HS-27A (cell line): ENCODE measurements at places on chromosomes 5 and 9.

DNA sequence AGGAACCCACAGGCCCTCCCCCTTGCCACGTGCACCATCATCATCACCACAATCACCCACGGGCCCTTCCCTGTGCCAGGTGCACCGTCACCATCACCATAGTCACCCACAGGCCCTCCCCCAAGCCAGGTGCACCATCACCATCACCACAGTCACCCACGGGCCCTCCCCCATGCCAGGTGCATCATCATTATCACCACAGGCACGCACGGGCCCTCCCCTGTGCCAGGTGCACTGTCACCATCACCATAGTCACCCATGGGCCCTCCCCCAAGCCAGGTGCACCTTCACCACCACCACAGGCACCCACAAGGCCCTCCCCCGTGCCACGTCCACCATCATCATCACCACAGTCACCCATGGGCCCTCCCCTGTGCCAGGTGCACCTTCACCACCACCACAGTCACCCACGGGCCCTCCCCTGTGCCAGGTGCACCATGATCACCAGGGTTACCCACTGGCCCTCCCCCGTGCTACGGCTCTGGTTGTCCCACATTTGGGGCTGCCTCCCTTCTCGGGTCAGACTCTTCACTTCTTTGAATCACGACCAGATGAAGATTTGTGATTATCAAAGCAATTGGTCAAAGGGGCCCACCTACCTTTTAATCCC is 69.1 kb upstream of the OLFM1 start:
- DNase-seq: no peak

DNA sequence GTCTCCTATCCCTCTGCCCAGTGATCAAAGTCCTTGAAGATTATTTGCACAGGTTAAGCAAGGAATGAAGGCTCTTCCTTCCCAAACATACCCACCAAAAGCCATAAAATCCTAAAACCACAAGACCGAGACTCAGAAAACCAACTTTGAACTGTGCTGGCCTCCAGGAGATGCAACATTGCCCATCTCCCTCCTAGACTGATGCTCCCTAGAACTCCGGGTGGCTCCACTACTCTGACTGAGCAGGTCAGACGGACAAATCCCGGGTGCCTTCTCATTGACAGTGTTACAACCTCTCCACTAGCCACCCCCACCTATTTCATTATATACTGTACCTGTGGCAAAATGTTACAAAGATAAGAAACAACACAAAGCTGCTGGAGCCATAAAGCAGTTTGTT is 110.1 kb downstream of the FANCC start:
- no peak for DNase-seq

- no peak for DNase-seq
Observed at GRCh38 chr5:170787216-170787615, 3.7 kb downstream of the GABRP start.

- no peak for DNase-seq
Observed at GRCh38 chr5:134576386-134577021, 51.0 kb downstream of the JADE2 start.

DNA sequence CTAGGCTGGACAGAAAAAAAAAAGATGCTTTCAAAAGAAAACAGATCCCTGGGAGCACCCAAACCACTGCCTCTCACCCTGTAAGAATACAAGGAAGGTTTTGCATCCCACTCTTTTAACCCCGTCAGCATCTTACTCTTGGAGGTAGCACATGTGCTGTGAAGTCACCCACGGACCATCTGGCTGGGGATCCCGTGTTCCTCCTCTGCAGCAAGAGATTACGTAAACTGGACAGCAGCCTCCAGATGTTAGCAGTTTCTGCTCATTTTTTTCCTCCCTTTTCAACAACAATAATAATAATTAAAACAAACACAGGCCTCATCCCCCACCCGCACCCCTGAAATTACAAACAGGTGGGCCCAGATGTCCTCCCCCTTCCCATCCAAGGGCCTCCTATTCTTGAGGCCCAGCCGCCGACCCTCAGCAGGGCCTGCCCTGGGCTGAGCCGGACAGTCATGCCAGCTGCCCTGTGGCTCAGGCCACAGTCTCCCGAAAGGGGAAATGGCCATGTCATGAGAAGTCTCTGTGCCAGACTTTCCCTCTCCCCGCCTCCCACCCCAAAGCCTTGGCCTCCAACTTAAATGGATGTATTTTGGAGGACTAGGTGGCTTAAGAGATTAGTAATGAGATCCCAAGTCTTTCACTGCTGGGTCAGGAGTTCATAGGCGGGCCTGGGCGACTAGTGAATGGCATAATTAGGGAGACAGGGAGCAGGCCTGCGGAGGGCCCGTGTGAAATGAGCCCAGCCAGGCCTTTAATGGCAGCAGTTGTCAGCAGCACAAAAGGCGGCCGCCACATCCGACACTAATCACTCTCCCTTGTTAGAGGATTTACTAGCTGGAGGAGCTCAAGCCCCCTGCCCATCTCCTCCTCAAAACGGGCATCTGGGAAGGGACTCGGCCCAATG is 165.1 kb downstream of the PAPPA start:
- no peak for DNase-seq

DNA sequence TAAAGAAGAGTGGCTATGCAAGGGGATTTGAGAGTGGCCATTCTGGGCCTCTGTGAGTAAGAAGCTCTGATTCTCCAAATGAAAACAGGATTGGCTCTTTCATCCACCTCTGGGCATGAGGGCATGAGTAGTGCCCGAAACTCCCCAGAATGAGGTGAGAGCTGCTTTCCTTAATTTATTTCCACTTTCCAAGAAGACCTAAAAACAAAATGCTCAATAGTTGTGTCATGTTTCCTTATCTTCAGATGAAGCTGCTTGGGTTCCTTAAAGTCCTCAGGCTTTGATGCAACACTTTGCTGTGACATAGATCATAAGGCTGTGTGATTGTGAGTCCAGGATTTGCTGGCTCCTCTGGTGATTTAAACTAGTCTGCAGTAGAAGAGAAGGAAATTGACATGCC is 3.1 kb upstream of the ZCCHC10 start:
- no peak for DNase-seq

DNA sequence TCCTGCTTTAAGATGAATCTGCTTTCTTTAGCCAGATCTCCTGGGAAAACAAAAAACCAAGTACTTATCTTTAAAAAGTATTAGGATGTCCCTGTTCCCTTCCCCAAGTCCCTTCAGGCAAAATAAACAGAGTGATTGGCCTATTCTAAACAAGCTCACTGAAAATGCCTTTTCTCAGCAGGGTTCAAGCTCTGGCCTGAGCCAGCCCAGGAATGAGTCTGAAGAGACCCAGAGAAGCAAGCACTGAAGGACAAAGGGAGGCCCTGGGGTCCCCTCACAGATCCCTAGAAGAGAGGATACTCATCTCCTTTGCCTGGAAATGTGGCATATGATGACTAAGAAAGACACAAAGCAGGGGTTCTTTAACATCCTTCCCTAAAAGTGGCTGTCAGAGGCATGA is 66.8 kb upstream of the MAP1B start:
- DNase-seq: no peak

DNA sequence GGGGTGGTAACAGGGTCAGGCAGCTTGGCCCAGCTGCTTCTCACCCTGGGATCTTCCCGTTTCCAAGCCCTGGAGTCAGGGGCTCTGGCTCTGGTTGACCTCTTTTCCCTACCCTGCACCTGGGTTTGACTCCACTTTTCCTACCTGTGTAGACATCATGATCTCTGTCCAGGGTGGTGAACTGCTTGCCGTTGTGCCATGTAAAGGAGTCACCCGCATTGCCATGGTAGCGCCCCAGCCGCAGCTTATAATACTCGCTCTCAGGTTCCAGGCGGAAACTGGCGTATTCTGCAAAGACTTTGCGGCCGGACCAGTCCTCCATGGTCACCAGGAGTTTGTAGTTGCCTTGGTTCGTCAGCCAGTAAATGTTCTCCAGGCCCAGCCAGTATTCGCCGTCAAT is 30.9 kb downstream of the ANGPTL2 start:
- no peak for DNase-seq

DNA sequence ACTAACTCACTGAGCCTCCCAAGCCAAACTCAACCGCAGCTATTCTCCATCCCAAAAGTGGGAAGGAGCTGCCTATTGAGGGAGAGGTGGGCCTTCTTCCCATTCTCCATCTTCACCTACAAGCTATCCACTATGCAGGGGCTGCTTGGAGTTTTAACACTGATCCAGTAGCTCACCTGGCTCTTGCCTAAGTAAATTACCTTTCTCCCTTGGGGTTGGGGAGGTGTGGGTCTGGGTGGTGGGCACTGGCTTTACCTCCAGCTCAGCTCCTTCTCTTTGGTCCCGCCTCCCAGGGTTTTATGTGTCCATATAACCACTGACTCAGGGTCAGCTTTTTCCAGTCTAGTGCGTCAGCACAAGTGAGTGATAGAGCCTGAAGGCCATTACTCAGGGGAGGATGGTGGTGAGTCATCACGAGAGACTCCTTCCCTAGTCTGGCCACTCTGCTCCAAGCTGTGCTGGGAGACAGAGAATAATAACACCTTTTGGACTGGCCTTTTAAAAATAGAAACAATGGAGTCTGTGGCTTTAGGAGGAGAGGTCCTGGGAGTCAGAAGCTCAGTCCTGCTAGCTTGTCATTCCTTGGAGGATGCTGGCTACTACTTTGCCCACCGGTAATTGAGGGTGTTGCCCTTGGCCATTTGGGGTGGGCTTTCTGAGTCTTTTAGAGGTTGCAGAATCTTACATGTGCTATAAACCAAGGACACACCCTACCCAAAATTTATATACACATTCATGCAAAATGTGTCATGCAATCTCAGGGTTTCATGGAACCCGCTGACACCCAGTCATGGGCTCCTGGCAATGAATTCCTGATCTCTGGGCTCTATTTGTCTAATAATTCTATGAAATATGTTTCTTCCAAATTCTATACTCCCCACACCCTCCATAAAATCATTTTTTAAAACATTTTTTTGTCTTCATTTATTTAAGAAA is 35.6 kb upstream of the ATP6V1G1 start:
- DNase-seq: peak; percentile 86

- no peak for DNase-seq
Observed at GRCh38 chr9:87677776-87678587, 47.9 kb upstream of the CTSL start.

DNA sequence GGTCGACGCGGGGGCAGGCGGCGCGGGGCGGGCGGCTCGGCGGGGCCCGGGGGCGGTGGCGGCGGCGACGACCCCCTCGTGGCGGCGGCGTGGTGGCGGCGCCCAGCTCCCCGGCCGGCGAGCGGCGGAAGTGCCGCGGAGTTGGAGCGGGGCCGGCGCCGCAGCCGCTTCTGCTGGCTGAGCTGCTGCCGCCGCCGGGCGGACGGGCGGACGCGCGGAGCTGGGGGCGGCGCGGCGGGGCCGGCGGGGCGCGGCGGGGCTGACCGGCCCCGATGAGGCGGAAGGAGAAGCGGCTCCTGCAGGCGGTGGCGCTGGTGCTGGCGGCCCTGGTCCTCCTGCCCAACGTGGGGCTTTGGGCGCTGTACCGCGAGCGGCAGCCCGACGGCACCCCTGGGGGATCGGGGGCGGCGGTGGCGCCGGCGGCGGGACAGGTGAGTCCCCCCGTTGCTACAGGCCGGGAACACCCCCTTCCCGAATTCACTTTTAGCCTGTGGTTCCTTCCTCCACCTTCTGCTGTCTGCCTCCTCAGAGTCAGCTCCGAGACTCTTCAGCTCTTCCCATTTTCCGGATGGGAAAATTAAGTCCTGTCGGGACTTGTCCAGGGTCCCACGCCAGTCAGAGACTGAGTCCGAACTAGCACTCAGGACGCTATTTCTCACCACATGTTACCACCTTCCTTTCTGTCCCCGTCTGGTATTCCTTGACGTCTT is at the start of gene GALNT10:
Gene GALNT10, plus strand, starts transcription at position 139 of the 710 bp plus-strand sequence. Its CDS starts 134 bp downstream, at position 273.
- DNase-seq: no peak

DNA sequence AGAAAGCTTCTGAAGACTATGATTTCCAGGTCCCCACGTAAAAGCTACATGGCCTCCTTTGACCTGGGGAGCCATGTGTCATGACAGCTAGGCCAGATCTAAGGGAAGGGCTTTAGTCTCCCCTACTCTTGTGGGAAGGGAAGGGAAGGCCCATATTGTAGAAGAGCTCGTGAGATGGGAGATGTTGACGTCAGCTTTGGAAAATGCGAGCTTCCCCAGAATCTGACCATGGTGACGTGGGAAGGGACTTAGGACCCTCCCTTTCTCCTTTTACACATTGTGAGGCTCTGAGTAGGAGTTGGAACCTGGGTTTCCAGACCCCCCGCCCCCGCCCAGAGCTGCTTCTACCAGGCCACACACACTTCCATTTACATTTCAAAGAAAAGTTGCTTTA is 165.5 kb downstream of the SYK start:
- no peak for DNase-seq

DNA sequence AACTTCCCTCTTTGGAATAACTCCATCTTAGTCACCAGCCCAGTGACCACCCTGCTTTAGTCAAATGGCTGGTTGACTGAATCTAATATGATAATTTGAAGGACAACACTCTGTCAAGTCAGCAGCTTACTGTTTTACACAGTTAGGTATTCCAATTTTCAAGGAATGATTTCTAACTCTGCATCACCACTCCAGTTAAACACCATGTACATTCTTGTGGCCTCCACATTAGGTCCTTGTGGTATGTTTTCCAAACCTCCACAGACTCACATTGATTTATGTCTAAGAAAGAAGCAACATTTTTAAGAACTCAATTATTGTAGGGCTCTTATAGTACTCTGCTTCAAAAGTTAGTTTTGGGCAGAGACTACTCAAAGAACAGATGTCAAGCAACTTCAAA is 110.7 kb downstream of the TLE1 start:
- DNase-seq: no peak
